ENCODE measurements at places on chromosomes 5 and 9. TPM values are rescaled to one million over a fixed set of nuclear protein-coding genes. Genes with fewer than 3 reads are reported as not detected.

Gene TCF7
- 28.5 TPM for total RNA-seq

Gene AK8
- not detected for total RNA-seq

Gene GAPVD1
- total RNA-seq = 22.9 TPM

Gene COL23A1
- total RNA-seq = not detected

Gene OR1Q1
- not detected for total RNA-seq

Gene RIGI
- total RNA-seq = 3.8 TPM

Gene MAP3K1
- total RNA-seq = 18.4 TPM

Gene GKAP1
- total RNA-seq = 0.74 TPM

Gene NIPBL
- 11.0 TPM for total RNA-seq

Gene REEP2
- 0.03 TPM for total RNA-seq

Gene SPATA31D4
- total RNA-seq = not detected

Gene SMC2
- 10.2 TPM for total RNA-seq

Gene NR3C1
- not detected for total RNA-seq

Gene SPATA6L
- 6.3 TPM for total RNA-seq

Data from HT-29 (cell line).